ENCODE measurements at places on chromosomes 11 and 22.

- DNase-seq = no peak
Observed at GRCh38 chr22:36770513-36771231, 5.2 kb downstream of the IFT27 start.

DNA sequence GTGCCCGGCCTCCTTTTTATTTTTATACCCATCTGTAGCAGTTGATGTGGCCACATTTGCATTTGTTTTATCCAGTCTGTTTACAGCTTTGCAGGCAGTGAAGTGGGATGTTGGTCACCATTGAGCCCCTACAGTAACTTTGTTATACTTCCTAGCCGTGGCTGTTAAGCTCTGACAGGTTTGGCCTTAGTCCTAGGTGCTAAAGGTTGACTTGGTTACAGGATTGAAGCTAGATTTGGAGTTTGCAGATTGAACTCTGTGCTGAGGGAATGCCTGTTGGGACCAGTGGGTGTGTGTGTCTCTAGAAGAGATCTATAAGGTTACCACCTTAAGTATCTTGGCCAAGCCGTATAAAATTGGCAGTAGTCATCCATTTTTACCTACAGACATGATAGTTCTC, 91.2 kb downstream of the PPP6R3 start:
- DNase-seq = no peak

DNA sequence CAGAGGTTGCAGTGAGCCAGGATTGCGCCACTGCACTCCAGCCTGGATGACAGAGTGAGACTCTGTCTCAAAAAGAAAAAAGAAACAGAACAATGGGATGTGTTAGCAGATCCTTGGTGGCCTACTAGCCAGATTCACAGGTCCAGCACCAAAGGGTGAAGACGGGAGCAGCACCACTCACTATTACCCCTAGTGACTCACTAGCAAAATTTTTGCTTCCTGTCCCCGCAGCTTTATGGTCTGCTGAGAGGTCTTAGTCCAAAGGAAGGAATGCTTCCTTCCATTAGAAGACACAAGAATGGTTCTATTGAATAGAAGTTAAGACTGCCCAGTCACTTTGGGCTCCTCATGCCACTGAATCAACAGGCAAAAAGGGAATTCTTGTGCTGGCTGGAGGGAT, 35.9 kb upstream of the NUP50 start:
- DNase-seq = no peak

GRCh38 chr22:20423906-20424551, 13.6 kb downstream of the SCARF2 start:
- no peak for DNase-seq

DNA sequence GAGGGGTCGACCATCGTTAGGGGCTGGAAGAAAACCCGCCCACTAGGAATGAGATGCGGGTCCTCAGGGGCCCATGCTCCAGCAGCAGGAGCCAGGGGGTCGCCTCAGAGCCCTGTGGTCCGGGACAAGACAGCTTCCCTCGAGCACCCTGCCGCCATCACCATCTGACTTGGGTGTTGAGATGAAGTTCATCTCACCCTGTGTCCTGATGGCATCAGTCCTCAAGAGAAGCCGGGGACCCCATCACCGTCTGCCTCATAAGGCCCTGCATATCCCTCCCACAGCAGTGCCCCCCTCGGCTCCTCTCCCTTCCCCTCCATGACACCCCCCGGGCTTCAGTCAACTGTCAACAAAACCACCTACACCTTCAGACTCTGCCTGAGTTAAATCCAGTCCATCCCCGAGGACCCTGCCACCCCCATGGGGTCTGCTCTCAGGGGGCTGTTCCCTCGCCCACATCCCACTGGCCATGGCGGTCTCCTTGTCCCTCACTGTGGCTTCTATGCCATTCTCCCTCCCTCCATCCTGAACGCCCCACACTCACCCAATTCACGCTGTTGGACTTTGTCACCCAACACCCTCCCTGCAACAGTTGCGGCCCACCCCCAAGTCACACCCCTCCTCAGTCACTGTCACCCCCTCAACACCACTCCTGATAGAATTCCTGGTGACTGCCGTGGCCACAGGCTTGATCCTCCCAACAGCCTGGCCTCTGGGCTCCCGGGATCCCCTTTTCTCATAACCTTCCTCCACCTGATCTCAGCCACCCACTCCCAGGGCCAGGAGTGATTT, 87.7 kb upstream of the RTL6 start:
- no peak for DNase-seq

DNA sequence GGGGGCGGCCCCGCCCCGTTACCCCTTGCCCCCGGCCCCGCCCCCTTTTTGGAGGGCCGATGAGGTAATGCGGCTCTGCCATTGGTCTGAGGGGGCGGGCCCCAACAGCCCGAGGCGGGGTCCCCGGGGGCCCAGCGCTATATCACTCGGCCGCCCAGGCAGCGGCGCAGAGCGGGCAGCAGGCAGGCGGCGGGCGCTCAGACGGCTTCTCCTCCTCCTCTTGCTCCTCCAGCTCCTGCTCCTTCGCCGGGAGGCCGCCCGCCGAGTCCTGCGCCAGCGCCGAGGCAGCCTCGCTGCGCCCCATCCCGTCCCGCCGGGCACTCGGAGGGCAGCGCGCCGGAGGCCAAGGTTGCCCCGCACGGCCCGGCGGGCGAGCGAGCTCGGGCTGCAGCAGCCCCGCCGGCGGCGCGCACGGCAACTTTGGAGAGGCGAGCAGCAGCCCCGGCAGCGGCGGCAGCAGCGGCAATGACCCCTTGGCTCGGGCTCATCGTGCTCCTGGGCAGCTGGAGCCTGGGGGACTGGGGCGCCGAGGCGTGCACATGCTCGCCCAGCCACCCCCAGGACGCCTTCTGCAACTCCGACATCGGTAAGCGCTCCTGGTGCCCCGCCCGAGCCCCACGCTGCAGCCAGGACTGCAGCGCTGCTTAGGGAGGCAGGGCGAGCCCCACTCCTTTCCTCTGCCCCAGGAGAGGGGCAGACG, at the start of gene TIMP3:
TIMP3 (plus strand) TSS at position 169 of the 700 bp plus-strand sequence; CDS start at position 466, 297 bp downstream.
- DNase-seq = no peak

GRCh38 chr22:42439021-42439567, 6.9 kb upstream of the NFAM1 start:
- no peak for DNase-seq

DNA sequence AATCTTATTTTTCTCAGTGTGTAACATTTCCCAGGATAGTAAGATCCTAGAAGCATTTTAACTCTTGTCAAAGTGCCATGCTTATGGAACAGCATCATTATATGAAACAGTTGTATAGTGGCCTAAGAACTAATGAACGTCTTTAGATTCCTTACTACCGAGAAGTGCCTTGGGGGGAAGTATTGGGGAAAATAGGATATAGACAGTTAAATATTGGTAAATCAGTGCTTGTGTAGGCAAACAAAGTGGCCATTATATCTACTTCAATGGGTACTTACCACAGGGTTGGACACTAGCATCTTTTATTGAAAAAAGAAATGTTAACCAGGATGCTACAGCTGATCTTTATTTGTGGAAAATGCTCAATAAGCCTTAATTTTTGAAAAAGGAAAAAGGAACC, 11.3 kb downstream of the FAR1 start:
- no peak for DNase-seq

GRCh38 chr11:75262436-75262835, 21.9 kb downstream of the TPBGL start:
- no peak for DNase-seq

GRCh38 chr11:69928975-69929374, 109.8 kb upstream of the FGF3 start:
- DNase-seq = no peak

GRCh38 chr11:64606796-64607380, 15.9 kb downstream of the SLC22A12 start:
- DNase-seq = no peak

- no peak for DNase-seq
Observed at GRCh38 chr11:78806214-78807004, 231.7 kb upstream of the NARS2 start.

DNA sequence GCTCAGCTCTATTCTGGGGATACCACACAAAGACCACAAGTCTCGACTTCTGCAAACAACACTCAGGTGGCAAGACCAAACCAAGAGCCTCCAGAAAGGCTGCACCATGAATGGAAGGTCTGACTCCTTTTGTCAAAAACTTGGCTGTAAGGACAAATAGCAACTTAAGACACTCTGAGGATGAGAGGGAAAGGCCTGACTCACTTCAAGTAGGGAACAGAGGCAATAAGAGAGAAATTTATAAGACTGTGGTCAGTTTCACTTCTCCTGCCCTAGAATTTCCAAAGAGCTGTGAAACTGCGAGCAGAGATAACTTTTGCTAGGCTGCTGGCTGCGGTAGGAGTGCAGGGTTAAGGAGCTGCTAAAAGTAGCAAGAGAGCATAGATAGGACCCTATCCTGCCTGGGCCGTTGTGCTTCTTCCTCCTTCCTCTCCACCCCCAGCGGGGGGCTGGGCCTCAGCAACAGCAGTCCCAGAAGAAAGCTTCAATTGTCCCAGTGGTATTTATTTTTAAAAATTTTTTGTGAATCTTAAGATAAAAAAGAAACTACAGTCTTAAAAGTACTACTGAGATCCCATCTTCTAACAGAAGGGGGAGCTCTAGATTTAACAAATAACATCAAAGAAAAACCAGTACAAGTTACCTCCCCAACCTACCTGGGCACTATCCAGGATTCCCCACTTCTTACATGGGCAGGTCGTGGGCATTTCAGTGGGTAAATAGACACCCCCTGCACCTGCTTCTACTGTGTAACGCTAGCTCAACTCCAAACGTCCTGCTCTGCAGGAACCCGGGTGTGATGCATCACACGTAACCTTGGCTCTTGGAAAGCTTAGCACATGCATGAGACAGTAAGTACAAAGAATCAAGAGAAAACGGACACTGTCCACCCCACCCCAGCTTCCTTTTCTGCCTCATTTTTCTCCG, 66.4 kb downstream of the SGSM3 start:
- no peak for DNase-seq

DNA sequence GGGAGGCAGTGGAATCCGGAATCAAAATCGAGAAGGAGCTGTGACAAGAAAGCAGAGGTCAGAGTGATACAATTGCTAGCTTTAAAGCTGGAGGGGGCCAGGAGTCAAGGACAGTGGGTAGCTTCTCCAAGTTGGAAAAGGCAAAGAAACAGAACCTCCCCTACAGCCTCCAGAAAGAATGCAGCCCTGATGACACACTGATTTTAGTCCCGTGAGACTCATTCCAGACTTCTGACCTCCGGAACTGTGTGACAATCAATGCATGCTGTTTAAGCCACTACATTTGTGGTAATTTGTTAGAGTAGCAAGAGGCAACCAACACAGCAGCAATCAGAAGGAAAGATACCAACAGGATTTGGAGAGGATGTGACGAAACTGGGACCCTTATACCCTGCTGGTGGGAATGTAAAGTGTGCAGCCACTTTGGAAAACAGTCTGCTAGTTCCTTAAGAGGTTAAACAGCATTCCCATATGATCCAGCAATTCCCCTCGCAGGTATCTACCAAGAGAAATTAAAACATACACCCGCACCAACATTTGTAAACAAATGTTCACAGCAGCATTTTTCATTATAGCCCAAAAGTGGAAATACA, 66.7 kb downstream of the DSCAML1 start:
- DNase-seq = no peak

DNA sequence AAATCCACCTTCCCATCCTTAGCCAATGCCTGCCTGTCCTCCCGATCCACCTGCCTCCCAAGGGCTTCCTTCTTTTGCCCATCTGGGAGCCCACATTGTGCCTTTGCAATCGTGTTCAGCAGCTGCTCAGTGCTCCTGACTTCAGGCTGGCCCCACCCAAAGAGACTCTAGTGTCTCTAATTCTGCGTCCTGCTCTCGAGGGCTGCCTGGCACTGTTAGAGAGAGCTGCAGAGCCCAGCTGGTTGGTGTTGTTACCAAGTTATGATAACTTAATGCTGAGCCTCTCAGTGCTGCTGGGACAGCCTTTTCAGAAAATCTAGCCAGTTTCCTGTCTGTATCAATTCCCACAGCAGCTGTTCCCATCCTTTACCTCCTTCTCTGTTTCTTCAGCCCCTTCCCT, 69.1 kb downstream of the MICAL2 start:
- DNase-seq = no peak

DNA sequence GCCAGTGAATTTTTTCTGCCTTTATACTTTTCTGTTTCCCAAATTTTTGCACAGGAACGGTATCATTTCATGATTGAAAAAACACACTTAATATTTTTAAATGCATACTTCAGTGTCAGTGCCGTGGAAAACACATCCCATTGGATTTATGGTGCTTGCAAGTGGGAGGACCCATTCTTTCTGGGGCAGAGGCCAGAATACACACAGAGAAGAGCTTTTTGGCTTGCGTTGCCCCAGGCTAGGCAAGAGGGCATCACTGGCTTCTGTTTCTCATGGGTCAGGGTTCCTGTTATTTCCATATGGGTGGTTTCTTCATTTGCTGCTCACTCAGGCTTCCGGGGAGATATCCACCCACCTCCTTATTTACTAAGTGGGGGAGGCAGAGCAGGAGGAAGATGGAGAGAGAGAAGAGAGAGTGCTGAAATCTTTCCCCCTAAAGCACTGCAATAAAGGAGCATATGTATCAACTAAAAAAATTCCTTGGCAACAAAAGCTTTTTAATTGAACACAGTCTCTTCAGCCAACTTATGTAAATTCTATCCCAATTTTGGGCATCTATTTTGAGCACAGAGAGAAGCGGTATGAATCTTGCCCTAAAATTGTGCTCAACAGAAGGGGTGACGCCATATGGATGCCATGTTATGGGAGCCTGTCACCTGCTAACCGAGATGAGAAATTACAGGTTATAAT, 66.0 kb upstream of the KIRREL3 start:
- no peak for DNase-seq

- no peak for DNase-seq
Observed at GRCh38 chr11:16750417-16750816, 12.0 kb downstream of the C11orf58 start.

DNA sequence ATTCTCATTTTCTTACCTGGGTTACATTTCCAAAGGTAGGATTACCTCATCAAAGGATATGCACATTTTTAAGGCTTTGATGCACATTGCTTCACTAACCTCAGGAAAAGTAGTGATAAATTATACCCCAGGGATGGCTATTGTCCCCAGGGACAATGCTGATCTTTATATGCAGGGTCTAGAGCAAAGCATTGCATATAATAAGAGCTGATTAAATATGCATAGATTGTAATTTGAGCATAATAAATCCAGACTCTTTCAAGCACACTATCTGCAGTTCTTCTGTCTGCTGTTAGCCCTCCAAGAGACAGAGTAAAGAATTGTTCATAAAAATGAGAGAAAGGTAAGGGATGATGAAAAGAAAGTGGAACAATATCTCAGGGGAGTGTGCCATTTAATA, 57.3 kb upstream of the SYT13 start:
- no peak for DNase-seq

DNA sequence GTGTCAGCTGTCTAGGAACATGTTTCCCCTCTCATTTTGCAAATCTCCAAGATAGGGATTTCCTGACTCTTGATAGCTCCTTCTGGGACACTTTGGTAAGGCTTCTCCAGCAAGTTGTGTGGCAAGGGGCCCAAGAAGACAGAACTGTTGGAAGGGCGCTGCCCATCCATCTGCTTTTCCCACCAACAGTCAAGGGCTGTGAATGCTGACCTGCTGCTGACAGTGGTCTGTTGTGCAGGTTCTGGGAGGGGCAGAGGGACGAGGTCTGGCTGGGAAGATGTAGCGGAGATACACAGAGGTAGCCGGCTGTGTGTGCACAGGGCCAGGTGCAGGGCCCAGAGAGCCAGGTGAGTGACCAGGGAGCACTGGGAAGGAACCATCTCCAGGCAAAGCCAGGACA, 12.2 kb downstream of the BCR start:
- DNase-seq = no peak

GRCh38 chr11:111403051-111403726, 24.1 kb upstream of the POU2AF1 start:
- no peak for DNase-seq

- no peak for DNase-seq
Observed at GRCh38 chr11:65692367-65692766, 19.7 kb upstream of the KAT5 start.

All from activated T-helper 1 cell treated with anti-CD3 and anti-CD28 coated beads, Interleukin-2, amount 50 U/mL, for 16 hours (primary cell).